ENCODE measurements at places on chromosomes 1 and 21.

- no peak for DNase-seq
Measured at GRCh38 chr1:184956999-184957700, 17.2 kb downstream of the NIBAN1 start.

- DNase-seq = no peak
Measured at GRCh38 chr21:44993321-44994046, 53.7 kb downstream of the SLX9 start.

DNA sequence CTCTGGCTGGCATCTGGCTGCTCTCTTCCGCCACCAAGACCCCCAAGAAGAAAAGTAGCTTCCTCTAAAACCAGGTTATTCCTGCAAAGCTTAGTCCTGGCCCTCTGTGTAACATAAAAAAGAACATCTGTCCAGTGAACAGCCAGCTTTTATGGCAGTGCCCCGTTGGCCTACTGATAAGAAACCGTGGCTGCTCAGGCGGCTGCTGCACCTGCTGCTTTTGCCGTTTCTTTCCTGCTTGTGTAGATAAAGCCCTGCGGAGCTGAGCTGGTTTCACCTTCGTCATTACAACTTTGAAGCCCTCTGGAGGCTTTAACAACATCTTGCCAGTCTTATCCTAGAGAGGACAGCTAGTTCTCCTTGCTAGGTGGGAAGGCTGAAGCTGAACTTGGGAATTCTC, 20.5 kb downstream of the ELAPOR1 start:
- DNase-seq = no peak

DNA sequence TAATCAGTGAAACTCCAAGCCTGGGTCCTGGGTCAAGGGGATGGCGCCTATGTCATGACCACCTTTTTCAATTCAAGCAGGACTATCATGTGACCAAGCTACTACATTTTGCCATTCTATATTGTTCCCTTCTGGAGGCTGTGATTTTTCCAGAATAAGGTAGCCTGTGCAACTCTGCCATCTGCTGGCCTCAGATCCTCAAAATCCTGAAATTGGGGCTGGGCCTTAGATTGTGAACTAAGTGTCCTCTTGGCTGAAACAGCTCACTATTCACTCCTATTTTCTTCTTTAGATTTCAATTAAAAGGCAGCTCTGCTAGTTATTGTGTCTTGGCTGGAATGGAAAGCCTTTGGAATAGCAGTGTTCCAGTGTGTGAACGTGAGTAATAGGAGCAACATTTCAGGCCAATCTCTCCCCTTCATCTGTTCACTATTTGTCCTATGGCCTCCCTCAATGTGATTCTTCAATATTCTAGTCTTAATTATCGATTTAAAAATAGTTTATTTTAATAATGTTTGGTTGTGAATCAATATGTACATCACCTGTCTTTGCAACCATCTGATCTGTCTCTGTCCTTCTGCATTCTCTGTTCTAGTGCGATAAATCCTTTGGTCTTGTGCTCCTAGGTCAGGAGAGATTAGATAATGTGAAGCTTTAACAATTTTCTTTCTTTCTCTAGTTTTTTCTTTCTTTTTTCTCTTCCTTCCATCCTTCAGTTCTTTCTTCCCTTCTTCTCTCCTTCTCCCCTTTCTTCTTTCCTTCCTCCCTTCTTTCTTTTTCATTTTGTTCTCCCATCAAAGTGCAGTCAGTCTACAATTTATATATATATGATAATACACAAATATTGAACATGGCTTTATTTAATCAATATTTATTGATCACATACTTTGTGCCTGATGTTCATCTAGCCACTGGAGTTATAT, 69.8 kb downstream of the CR1 start:
- DNase-seq = no peak

DNA sequence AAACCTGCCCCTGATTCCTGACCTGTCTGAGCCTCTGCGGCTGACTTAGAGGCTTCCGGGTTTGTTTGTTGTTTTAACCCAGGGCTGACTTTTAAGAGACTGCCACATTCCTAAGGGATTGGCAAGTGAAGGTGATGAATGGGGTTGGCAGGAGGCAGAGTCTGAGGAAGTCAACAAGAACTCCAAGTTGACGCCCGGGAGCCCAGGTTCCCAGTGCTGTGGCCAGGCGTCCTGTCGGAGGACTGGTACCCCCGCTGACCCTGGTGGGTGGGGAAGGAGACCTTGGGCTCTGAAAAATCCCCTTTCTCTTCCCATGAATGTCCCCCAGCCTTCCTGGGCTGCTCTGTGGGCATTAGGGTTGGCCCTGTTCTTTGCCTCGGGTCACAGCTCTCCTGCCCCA, 19.7 kb upstream of the EPS8L3 start:
- no peak for DNase-seq

- DNase-seq = no peak
Measured at GRCh38 chr1:59249396-59250137, 47.3 kb upstream of the FGGY start.

GRCh38 chr1:116999596-116999995, 2.0 kb upstream of the CD101 start:
- no peak for DNase-seq

GRCh38 chr1:112603541-112603940, 15.4 kb downstream of the ST7L start:
- no peak for DNase-seq

DNA sequence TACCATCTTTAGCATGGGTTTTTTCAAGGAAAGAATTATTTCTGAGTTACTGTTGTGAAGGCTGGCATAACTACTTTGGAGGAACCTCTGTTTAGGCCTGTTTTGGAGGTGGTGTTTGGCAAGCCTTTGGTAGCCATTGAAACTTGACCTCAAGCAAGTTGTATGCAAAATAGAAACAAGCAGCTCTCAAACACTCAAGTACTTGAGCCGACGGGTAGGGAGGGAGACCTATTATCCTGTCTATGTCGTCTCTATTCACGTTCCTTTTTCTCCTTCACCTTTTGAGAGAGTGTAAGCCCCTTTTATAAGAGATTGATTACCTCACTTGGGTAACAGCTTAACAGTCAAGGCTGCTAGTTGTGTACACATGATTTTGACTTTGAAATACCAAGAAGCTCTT, 878.3 kb upstream of the CXADR start:
- DNase-seq = no peak

DNA sequence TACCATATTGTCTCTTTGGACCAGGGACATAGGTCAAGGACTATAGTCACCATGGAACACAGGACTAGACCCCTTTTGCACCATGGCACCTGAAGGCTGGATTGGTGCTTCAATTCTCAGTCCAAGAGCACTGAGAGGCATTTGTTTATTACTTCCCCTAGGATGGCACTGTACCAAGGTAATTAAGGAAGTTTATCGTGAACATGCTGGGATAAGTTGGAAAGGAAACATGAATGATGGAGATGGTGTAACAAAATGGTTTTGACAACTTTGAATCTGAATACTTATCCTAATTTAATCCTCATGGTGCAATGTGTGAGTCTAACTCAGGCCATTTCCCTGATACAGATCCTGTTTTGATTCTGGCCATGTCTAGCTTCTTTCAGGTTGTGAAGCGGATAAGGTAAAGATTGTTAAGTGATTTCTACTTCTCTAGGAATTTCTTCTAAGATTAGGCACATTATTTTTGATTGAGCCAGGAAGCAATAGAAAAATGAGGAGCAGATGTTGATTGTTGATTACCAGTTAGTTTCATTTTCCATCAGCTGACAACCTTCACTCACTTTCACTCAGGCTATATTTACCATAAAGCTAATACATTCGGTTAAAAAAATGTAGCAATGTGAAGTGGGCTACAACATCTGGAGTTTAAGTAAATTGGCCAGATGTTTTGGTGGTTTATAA, 37.3 kb upstream of the SIPA1L2 start:
- DNase-seq = no peak

DNA sequence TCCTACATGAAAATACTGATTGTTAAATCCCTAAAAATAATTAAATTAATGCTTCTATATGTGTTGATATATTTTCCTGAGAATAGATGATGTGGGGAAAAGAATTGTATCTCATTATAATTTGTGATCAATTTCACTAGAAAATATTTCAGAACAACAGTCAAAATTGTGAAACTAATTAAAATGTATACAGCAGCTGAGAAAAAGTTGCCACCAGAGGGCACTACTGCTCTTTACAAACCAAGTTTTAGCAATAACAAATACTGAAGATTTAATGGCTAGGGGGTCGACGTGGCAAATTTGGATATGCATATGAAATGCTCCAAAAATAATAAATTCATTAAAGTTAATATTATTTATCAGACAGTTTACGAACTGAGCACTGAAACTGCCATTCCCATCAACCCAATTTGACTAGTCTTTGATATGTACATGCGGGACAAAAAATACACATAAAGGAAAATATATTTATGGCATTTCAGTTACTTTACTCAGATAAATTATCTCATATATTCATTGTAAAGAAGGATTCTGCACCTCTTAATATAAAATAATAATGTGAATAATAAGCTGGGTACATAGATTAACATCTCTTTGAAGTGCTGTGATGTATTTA, 96.3 kb upstream of the TMPRSS15 start:
- DNase-seq = peak; percentile 2

- DNase-seq = peak; percentile 82
Measured at GRCh38 chr1:197776351-197777105, 1.2 kb upstream of the DENND1B start.

GRCh38 chr1:112818990-112819689, 104.0 kb upstream of the PPM1J start:
- no peak for DNase-seq

DNA sequence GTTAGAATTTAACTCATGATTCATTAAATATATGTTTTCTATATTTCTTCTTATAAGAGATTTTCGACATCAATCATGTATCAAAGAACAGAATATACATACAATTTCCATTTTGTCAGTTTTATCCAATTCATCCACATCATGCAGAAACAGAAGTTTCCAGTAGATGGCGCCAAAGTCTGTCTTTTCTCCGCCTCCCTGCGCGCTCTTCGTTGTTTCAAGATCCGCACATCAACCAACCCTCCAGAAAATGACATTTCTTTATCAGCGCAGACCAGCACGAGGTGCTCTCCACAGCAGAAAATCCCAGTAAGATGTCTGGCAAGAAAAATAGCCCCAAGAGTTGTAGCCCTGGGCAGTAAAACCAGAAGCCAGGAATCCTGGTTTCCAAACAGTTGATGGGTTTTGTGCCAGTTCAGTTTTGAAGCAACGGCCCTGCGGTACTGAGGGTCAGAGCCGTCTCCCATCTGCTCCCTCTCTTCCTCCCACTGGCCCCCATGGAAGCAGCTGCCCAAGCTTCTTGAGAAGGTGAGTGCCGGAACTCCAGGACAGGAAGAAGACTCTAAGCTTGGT, 38.6 kb upstream of the GPR137B start:
- DNase-seq = no peak

DNA sequence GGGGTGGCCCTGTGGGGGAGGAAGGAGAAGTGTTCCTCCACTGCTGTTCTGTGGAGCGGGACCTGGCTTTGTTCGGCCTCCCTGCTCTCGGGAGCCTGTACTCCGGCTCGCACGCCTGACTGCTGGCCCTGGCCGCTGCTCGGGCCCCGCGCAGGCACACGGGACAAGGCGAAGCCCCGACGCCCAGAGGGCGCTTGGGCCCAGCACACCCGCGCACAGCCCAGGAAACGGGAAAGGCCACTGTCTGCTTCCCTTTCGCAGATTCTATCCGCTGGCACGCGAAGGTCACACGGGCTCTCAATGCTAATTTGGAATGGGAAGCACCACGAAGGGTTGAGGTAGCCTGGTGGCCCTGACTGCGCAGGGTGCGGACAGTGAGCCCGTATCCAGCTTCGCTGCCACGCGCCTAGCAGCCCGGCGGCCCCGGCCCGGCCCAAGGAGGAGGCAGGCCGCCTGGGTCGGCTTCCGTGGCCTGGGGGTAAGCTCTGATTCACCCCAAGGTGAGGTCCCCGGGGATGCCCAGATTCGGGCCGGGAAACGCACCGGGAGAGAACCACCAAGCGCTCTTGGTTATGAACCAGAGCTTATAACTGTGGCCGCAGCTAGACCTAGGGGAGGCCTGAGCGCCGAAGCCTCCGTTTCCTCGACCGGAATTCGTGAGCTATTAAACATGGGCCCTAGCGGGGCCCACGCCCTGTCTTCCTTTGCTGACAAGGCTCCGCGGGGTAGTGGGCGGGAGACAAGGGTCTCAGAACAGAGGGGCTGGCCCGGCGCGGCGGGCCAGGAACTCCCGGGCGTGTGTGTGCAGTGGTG, 19.7 kb upstream of the TBX15 start:
- no peak for DNase-seq

- DNase-seq = no peak
Measured at GRCh38 chr21:38490411-38491020, 7.8 kb downstream of the ERG start.

DNA sequence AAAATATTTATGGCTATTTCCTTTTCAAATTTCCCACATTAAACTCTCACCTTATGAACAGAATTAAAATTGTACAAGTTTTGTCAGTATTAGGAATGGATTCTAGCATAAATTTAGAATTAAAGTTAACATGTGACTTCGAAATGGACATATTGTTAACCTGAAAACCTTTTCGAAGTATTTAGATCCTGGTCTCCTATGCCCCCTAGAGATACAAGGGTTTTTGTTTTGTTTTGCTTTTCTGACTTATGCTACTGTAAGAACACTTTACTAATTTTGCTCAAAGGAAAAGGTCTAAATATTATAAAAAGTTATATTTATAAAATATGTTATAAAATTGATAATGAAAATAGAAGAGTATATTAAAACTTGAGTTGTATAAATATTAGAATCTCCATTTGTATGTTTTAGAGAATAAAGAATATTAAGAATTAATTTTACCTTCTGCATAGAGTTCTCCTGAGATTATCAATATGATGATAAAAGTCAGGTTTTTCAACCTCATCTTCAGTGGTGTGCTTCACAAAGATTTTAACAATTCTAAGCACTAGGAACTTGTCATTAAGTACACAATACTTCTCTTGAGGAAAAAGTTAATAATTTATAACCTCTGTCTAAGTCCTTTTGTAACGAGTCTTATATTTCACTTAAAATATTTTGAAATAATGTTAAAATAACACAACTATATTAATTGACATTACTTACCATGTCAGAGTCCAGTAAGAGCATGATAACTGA, at the start of gene F13B:
Gene F13B, minus strand, starts transcription at position 542 of the 738 bp plus-strand sequence. Its CDS starts 37 bp downstream, at position 505.
- DNase-seq = no peak

DNA sequence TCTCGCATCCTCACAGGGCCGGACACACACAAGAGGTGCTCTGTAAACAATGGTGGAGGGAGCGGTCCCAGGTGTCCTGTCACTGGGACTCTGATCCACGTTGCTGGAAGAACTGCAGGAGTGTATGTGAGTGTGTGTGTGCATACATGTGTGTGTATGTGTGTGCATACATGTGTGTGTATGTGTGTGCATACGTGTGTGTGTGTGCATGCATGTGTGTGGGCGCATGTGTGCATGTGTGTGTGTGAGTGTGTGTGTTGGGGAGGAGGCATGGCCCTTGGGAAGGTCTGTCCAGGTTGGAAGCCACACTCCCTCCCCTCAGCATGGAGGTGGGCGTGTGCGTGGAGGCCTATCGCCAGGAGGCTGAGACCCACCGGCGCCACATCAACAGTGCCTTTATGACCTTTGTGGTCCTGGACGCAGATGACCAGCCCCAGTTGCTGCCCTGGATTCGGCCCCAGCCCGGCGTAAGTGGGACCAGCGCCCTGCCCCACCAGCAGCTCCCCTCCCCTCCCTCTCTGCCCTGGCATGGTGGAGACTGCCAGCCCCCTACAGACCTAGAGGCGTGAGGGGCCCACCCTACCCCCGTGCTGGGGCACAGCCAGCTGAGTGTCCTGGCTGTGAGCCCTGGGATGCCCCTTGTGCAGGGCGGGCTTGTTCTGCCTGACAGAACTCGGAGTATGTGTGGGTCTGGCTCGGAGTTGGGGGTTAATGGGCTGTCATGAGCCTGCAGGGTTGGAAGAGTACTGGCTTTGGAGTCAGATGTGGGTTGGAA, 22.2 kb downstream of the FAM151A start:
- no peak for DNase-seq
